Bronchial epithelial cell (primary cell): ENCODE measurements at places on chromosomes 1 and 21.

GRCh38 chr1:160208557-160209320, 3.6 kb downstream of the PEA15 start:
- DNase-seq, result no peak

GRCh38 chr1:156625436-156626078, 6.3 kb downstream of the HAPLN2 start:
- peak; percentile 21 for DNase-seq

- no peak for DNase-seq
Observed at GRCh38 chr1:32709476-32709875, 6.9 kb upstream of the SYNC start.

DNA sequence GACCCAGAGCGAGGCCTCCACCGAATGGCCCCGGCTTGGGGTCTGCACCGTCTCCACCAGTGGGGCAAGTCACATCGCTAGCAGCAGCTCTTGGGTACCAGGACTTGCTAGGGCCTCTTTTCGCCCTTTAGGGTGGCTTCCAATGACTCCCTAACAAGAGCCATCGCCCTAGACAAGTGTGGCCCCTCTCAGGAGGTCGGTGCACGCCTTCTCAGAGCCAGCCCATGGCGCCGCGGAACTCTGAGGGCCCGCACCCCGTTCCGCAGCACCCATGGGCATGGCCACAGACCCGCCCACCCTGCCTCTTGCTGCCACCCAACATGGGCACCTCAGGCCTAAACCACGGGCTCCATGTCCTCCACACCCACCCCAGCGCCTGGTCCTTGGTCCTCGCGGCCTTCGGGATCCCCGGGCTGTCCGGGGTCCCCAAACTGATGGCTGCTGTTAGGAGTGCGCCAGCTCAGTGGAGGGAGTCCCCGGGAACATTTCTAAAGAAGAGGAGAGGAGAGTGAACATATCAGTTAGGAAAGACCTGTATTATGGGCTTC, 3.2 kb upstream of the CACNA1S start:
- DNase-seq, result no peak

DNA sequence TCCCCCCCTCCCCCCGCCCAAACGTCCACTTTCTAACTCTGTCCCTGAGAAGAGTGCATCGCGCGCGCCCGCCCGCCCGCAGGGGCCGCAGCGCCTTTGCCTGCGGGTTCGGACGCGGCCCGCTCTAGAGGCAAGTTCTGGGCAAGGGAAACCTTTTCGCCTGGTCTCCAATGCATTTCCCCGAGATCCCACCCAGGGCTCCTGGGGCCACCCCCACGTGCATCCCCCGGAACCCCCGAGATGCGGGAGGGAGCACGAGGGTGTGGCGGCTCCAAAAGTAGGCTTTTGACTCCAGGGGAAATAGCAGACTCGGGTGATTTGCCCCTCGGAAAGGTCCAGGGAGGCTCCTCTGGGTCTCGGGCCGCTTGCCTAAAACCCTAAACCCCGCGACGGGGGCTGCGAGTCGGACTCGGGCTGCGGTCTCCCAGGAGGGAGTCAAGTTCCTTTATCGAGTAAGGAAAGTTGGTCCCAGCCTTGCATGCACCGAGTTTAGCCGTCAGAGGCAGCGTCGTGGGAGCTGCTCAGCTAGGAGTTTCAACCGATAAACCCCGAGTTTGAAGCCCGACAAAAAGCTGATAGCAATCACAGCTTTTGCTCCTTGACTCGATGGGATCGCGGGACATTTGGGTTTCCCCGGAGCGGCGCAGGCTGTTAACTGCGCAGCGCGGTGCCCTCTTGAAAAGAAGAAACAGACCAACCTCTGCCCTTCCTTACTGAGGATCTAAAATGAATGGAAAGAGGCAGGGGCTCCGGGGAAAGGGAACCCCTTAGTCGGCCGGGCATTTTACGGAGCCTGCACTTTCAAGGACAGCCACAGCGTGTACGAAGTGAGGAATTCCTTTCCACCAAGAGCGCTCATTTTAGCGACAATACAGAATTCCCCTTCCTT, 158.1 kb downstream of the RUNX1 start:
- DNase-seq, result peak; percentile 17

- peak; percentile 29 for DNase-seq
Observed at GRCh38 chr1:240027059-240027462, 64.6 kb upstream of the FMN2 start.

GRCh38 chr21:45876381-45877170, 105.0 kb upstream of the COL6A1 start:
- DNase-seq, result no peak

- DNase-seq, result no peak
Observed at GRCh38 chr1:208584167-208584755, 340.1 kb upstream of the PLXNA2 start.

GRCh38 chr1:151843398-151843797, 3.8 kb upstream of the C2CD4D start:
- no peak for DNase-seq

GRCh38 chr1:97904534-97904933, 16.3 kb downstream of the DPYD start:
- DNase-seq, result peak; percentile 90

DNA sequence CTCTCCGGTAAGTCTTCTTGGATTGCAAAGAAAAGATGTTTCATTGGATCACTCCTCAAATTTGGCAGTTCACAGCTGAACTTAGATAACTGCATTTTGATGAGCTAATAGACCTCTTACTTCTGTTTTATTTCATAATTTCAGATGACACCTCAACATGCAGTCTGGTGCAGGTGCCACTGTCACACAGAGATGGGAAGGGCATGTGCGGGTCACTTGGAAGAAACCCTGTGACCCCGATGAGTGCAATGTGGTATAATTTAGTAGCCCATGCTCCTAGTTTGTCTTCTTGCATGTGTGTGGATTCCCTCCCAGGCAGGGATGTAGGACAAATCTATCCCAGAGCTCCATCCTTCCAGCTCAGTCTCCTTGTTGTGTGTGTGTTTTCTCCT, 481 bp upstream of the SLAMF1 start:
- DNase-seq, result no peak

- DNase-seq, result no peak
Observed at GRCh38 chr1:77994117-77994705, 10.5 kb upstream of the DNAJB4 start.

GRCh38 chr1:59639266-59639665, 175.5 kb upstream of the HOOK1 start:
- no peak for DNase-seq

- no peak for DNase-seq
Observed at GRCh38 chr1:243433737-243434370, 178.0 kb downstream of the SDCCAG8 start.

DNA sequence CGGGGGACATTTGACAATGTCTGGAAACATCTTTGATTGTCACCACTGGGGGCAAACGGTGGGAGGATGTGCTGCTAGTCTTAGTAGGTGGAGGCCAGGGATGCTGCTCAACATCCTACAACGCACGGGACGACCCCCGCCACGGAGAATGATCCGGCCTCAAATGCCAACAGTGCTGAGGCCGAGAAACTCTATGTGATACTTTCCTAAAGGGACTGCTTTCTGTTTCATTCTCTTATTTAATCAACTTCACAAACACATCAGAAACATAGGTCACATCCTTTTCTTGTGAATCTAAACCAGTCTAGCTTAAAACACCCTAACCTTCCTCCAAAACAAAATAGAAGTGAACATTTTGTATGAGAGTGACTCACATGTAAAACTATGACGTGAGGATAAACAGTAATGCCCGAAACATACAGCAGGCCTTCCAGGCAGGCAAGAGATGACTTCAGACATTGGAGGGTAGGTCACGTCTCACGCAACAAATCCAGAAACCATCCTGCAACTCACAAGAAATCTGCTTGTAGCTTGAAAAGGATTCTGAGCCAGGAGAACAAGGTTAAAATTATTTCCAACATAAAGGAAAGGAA, 37.2 kb upstream of the ETS2 start:
- DNase-seq, result peak; percentile 86

DNA sequence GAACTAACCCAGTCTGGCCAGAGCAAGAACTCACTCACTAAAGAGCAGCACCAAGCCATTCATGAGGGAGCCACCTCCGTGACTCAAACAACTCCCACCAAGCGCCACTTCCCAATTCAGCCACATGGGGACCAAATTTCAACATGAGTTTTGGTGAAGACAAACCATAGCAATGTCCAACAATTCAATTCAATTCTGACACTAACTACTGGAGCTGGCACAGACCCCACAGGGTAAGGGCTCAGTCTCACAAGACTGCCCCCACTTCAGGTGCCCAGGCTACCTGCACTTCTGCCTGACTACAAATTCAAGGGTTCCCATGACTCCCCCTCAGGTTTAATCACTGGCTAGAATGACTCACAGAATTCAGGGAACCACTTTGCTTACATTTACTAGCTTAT, 48.8 kb upstream of the RAP1A start:
- peak; percentile 50 for DNase-seq

- no peak for DNase-seq
Observed at GRCh38 chr1:161676441-161676840, 13.5 kb downstream of the FCGR2B start.

DNA sequence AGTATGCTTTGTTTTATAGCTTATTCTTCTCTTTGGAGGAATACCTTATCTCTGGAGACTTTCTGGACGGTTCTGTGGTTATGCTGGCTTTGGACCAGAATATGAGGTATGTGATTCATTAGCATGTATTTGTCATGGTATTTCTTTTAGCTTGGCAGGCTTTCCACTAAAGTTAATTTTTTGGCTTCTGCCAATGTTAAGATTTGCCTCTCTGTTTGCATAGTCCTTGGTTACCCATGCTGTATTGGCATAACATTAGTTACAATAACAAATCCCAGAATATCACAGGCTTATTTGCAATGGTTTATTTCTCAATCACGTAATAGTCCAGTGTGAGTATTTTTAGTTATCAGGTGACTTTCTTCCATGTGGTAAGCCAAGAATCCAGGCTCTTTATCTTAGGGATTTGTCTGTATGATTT, 9.7 kb downstream of the ZMPSTE24 start:
- DNase-seq, result peak; percentile 97

DNA sequence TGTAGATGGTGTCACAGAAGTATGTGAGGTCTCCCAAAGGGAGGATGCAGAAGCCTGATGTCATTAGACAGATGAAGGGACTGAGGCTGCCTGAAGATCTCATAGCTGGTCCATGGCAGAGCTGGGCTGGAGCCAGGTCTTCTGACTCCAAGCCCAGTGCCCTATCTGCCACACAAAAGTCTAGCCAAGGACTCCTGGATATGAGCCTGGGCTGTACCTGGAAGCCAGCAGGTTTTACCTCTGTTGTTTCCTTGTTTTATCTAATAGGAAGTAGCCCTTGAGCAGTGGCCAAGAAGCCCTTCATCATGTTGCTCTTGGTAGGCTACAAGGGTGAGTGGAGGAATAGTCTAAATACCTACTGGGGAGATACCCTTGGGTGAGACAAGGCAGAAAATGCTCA, 74.4 kb upstream of the SLC44A3 start:
- DNase-seq, result no peak

DNA sequence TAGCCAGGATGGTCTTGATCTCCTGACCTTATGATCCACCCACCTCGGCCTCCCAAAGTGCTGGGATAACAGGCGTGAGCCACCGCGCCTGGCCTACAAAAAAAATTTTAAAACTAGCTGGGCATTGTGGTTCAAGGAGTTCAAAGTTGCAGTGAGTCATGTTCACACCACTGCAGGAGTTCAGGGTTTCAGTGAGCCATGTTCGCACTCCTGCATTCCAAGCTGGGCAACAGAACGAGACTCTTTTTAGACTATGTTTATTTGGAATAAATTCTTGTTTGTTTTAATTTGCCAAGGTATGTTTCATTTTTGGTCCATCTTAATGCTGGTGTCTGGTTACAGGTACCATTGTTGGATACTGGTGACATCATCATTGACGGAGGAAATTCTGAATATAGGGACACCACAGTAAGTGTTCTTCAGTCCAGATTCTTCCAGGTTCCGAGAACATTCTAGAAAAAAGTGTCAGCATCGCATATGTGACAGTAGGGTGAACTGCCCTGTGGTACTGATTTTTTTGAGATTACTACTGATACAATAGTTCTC, 3.9 kb downstream of the PGD start:
- peak; percentile 18 for DNase-seq

DNA sequence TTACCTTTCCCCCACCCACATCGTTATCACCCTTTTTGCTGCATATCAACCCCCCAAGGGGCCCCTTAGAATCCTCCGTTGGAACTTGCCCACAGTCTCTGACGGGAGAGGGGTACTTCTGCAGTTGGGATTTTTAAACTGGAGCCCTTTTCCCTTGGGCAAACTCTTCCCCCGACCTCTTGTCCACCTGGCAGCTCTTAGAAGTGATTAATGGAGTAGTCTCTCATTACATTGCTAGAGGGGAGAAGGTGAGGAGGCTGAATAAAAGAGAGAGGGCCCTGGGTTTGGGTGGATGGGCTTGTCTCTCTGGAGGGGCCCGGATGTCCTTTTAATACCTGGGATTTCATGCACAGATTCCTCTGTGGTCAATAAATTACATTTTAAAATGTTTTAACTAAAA, 27.2 kb upstream of the TSPAN2 start:
- DNase-seq, result no peak

DNA sequence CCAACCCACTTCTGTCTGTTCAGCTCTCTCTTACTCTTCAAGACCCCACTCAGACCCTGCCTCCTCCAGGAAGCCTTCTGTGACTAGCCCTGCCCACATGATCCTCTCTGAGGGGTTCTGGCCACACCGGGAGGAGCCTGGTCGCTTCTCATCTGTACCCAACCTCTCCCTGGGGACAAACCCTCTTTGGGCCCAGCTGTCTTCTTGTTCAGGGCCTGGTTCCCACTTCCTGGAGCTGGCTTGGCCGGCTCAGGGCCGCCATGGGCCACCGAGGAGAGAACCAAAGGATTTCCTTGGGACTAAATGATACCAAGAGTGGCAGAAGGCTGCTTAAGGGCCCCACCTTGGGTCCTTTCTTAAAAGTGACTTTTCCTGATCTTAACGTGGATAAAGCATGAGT, 124.7 kb upstream of the ZBTB40 start:
- no peak for DNase-seq

GRCh38 chr21:45078877-45079281, 4.5 kb downstream of the ADARB1 start:
- DNase-seq, result peak; percentile 42

- DNase-seq, result peak; percentile 17
Observed at GRCh38 chr1:60510162-60510561, 436.6 kb upstream of the C1orf87 start.

DNA sequence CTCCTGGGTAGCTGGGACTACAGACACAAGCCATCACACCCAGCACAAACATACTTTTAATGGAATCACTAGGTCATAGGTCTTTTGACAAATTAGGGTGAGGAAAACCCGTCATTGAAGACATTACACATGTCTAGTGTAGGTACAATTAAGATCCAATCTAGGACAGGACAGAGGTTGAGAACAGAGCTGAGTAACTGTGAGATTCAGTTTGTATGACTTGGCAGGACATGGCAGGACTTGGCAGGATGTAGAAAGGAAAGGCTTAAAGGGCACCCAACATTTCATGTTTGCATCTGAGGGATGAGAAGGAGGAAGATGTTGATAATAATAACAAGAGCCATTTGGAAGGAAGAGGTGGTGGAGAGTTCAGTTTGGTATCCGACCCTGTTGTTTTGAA, 483.8 kb downstream of the PCP4 start:
- peak; percentile 5 for DNase-seq

GRCh38 chr1:244248426-244248825, 197.3 kb downstream of the ZBTB18 start:
- no peak for DNase-seq
